Effector memory CD4-positive, alpha-beta T cell (primary cell): ENCODE measurements at places on chromosomes 3 and 15.

DNA sequence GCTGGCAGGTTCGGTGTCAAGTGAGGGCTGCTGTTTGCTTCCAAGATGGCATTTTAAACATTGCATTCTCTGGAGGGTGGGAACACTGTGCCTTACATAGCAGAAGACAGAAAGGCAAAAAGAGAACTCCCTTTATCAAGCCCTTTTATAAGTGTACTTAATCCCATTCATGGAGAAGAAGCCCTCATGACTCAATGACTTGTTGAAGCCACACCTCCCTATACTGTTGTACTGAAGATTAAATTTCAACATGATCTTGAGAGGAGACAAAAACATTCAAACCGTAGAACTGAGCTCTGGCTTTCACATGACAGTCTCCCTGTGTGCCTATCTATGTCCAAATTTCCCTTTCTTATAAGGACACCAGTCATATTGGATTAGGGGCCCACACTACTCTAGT lies 443.4 kb upstream of the CDIN1 start:
- H3K27ac ChIP-seq, result no peak overlapping the region
- H3K4me1 ChIP-seq, result no peaks in the 10 kb centered on the region
- no peak for DNase-seq

GRCh38 chr3:129890125-129890524 lies 3.4 kb downstream of the TMCC1 start:
- H3K27ac ChIP-seq, result no peak overlapping the region
- H3K4me3 ChIP-seq, result no peak overlapping the region
- no peaks in the 10 kb centered on the region for H3K27me3 ChIP-seq
- DNase-seq, result no peak
- no peaks in the 10 kb centered on the region for H3K36me3 ChIP-seq

GRCh38 chr15:74411686-74412085 lies 22.1 kb downstream of the SEMA7A start:
- no peaks in the 10 kb centered on the region for H3K27me3 ChIP-seq
- no peak overlapping the region for H3K27ac ChIP-seq

DNA sequence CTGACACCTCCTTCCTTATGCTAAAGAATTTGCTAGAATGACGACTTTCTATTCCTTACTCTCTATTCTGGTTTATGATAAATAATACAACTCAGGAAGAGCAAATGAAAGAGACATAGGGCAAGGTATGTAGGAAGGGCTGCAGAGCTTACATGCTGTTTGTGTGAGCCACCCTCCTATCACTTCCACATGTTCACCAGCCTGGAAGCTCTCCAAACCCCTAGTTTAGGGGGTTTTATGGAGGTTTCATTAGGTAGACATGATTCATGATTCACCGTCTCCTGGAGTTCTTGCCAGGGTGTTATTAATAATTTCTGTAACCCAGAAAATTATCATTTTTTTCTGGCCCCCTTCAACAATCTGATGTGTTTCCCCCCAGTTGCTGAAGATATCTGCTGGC lies 172.1 kb upstream of the COL8A1 start:
- no peak for DNase-seq
- no peaks in the 10 kb centered on the region for H3K4me1 ChIP-seq
- H3K27ac ChIP-seq, result no peak overlapping the region
- H3K27me3 ChIP-seq, result no peaks in the 10 kb centered on the region
- no peaks in the 10 kb centered on the region for H3K36me3 ChIP-seq

- DNase-seq, result no peak
- no peaks in the 10 kb centered on the region for H3K36me3 ChIP-seq
- H3K27ac ChIP-seq, result no peak overlapping the region
- H3K27me3 ChIP-seq, result no peaks in the 10 kb centered on the region
- H3K4me3 ChIP-seq, result no peak overlapping the region
These were observed 233.2 kb downstream of the OCA2 start for GRCh38 chr15:27865926-27866325.

- no peaks in the 10 kb centered on the region for H3K4me1 ChIP-seq
- no peaks in the 10 kb centered on the region for H3K36me3 ChIP-seq
- no peak overlapping the region for H3K4me3 ChIP-seq
- H3K27ac ChIP-seq, result no peak overlapping the region
- no peak for DNase-seq
These were observed 897.9 kb downstream of the EPHA3 start for GRCh38 chr3:90005281-90005847.

DNA sequence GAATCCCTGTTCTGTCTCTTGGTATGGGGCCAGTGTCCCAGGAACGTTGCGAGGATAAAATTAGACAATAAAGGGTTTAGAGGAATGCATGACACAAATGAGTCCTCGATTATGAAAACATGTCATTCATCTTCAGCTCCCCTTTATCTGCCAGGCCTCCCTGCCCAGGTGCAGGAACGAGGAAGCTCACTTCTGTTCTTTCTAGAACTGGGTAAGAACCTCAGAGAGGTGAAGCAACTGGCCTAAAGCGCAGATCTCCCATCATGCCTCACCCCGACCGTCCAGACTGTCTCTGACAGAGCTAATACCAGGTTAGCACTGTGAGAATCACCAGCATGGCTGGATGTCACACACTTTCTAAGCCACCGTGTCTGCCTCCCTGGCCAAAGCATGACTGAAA lies 1.5 kb upstream of the ITIH1 start:
- no peak overlapping the region for H3K4me3 ChIP-seq
- no peak for DNase-seq
- H3K36me3 ChIP-seq, result no peaks in the 10 kb centered on the region
- H3K27me3 ChIP-seq, result no peaks in the 10 kb centered on the region
- no peak overlapping the region for H3K27ac ChIP-seq
- H3K4me1 ChIP-seq, result peaks cover 4% of the 10 kb centered on the region

DNA sequence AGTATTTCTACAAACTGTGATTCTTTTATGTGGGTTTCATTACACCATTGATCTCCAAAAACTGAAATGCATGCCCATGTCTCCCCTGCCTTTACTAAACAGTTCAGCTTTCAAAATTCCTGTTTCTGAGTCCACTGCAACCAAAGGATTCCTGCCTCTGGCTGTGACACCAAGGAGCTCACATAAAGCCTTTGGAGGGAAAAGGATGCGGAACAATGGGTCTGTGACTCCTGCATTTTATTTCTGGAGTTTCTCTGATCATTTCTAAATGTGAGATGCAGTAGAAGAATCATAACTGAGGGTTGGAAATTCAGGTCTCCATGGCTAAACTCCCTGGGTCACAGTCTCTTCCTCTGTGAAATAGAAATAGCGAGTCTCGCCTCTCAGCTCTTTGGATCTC lies 149.5 kb downstream of the MEX3B start:
- no peaks in the 10 kb centered on the region for H3K4me1 ChIP-seq
- DNase-seq, result no peak
- H3K4me3 ChIP-seq, result no peak overlapping the region
- no peaks in the 10 kb centered on the region for H3K36me3 ChIP-seq

GRCh38 chr3:61605589-61606175 lies 44.3 kb downstream of the PTPRG start:
- H3K4me3 ChIP-seq, result no peak overlapping the region
- no peak overlapping the region for H3K27ac ChIP-seq
- no peaks in the 10 kb centered on the region for H3K27me3 ChIP-seq
- no peaks in the 10 kb centered on the region for H3K4me1 ChIP-seq
- DNase-seq, result no peak
- H3K36me3 ChIP-seq, result no peaks in the 10 kb centered on the region

GRCh38 chr3:125051205-125051604 lies 4.6 kb downstream of the HEG1 start:
- H3K4me3 ChIP-seq, result peak overlapping the region; percentile 43
- H3K4me1 ChIP-seq, result peaks cover 34% of the 10 kb centered on the region
- H3K27me3 ChIP-seq, result no peaks in the 10 kb centered on the region
- peak overlapping the region; percentile 78 for H3K27ac ChIP-seq
- H3K36me3 ChIP-seq, result no peaks in the 10 kb centered on the region

- no peaks in the 10 kb centered on the region for H3K36me3 ChIP-seq
- no peaks in the 10 kb centered on the region for H3K27me3 ChIP-seq
- H3K4me1 ChIP-seq, result no peaks in the 10 kb centered on the region
These were observed 1023.2 kb downstream of the TBL1XR1 start for GRCh38 chr3:176174060-176174459.

- no peaks in the 10 kb centered on the region for H3K4me1 ChIP-seq
- DNase-seq, result no peak
- no peak overlapping the region for H3K4me3 ChIP-seq
- H3K27ac ChIP-seq, result no peak overlapping the region
- H3K36me3 ChIP-seq, result no peaks in the 10 kb centered on the region
These were observed 4.7 kb downstream of the CEP152 start for GRCh38 chr15:48806151-48806550.

- no peaks in the 10 kb centered on the region for H3K27me3 ChIP-seq
- DNase-seq, result no peak
- peaks cover 90% of the 10 kb centered on the region for H3K4me1 ChIP-seq
- H3K27ac ChIP-seq, result peak overlapping the region; percentile 24
- H3K36me3 ChIP-seq, result no peaks in the 10 kb centered on the region
These were observed 33.5 kb downstream of the TGFBR2 start for GRCh38 chr3:30639937-30640336.

DNA sequence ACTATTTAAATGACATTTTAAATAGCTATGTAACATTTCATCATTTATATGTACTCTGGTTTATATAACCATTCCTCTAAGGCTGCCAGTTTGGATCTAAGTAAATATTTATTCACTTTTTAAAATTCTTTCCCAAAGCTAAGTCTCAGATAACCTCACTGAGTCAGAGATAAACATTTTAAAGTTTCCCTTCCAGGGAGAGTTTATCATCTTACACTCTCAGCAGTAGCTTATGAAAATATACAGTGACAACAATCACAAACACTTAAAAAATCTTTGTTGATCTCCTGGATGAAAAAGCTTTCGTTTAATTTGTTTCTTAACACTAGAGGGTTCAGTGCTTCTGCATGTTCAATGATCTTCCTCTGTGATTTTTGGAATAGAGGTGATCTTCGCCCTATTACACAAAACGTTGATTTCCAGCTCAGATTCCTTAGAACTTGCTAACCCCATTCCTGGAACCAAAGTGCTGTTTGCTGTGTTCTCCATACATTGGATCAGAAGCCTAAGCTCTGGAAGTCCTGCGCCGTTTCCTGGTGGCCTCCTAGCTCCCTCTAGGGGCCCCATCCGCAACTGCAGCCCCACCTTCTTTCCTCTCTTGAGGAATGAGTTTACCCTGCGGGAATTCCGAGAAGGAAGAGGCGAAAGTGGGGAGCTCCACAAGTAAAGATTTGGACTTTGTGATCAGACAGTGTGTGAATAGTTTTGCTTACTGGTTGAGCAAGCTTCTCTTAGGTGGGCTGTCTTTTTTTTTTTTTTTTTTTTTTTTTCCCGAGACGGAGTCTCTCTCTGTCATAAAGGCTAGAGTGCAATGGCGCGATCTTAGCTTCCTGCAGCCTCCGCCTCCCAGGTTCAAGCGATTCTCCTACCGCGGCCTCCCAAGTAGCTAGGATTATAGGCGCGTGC lies 29.3 kb upstream of the SACM1L start:
- H3K27me3 ChIP-seq, result no peaks in the 10 kb centered on the region
- DNase-seq, result no peak
- no peak overlapping the region for H3K27ac ChIP-seq
- H3K4me1 ChIP-seq, result peaks cover 5% of the 10 kb centered on the region
- no peaks in the 10 kb centered on the region for H3K36me3 ChIP-seq

GRCh38 chr3:178618197-178618596 lies 82.0 kb downstream of the KCNMB2 start:
- H3K27me3 ChIP-seq, result no peaks in the 10 kb centered on the region
- no peak overlapping the region for H3K4me3 ChIP-seq
- DNase-seq, result no peak
- H3K4me1 ChIP-seq, result no peaks in the 10 kb centered on the region
- no peak overlapping the region for H3K27ac ChIP-seq
- H3K36me3 ChIP-seq, result no peaks in the 10 kb centered on the region

- H3K27me3 ChIP-seq, result no peaks in the 10 kb centered on the region
- no peak overlapping the region for H3K4me3 ChIP-seq
- DNase-seq, result no peak
- H3K36me3 ChIP-seq, result no peaks in the 10 kb centered on the region
- H3K4me1 ChIP-seq, result no peaks in the 10 kb centered on the region
These were observed 80.3 kb downstream of the CPN2 start for GRCh38 chr3:194270627-194271459.

DNA sequence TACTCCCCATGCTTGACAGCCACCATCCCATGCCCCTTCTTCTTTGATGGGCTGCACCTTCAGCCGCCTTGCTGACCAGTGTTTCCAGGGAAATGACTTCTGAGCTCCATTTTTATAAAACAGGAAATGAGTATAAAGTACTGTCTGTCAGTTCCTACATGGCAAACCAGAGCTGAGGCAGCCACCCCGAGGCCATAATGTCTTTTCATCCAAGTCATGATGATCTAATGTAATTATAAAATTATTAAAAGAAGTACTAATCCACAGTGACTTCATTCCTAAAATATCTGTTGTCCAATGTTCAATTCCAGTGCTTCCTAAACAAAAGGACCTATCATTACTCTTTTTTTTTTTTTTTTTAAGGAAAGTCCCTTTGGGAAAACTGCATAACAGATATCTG lies 75.2 kb upstream of the HERC1 start:
- no peak overlapping the region for H3K4me3 ChIP-seq
- no peak overlapping the region for H3K27ac ChIP-seq
- H3K36me3 ChIP-seq, result no peaks in the 10 kb centered on the region
- H3K27me3 ChIP-seq, result no peaks in the 10 kb centered on the region
- H3K4me1 ChIP-seq, result peaks cover 15% of the 10 kb centered on the region

- H3K27ac ChIP-seq, result no peak overlapping the region
- H3K36me3 ChIP-seq, result peaks cover 80% of the 10 kb centered on the region
- no peak overlapping the region for H3K4me3 ChIP-seq
- DNase-seq, result no peak
- H3K27me3 ChIP-seq, result no peaks in the 10 kb centered on the region
- H3K4me1 ChIP-seq, result no peaks in the 10 kb centered on the region
These were observed 14.1 kb downstream of the MRPS22 start for GRCh38 chr3:139357899-139358298.

DNA sequence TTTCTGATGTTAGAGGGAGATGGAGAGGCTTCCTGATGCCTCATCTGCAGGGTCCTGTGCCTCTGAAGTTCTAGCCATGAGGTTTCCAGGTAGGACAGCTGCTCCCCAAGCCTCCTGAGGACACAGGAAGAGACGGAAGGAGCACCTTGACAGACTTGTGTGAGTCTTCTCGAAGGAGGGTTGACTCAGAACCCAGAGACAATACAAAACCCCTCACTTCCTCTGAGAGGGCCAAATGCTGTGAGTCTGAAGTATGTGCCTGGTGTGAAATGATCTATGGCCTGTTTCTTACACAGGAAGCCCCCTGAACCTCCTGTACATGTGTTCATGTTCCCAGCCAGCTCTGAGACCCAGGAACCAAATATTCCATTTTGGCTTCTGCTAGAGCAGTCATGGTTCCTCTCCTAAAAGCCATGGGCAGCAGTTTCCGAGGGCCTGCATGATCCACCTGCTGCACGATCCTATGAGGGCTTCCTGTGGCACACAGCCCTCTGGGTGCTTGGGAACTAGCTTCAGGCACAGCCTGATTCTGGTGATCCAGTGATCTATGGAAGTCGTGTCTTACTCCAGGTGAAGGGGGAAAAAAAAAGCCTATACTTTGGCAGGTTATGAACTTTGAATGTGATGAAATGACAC lies 62.2 kb downstream of the AAGAB start:
- H3K36me3 ChIP-seq, result peaks cover 42% of the 10 kb centered on the region
- no peak overlapping the region for H3K27ac ChIP-seq
- no peaks in the 10 kb centered on the region for H3K27me3 ChIP-seq
- DNase-seq, result no peak

- no peak overlapping the region for H3K27ac ChIP-seq
- H3K4me1 ChIP-seq, result no peaks in the 10 kb centered on the region
- H3K27me3 ChIP-seq, result no peaks in the 10 kb centered on the region
These were observed 126.5 kb downstream of the FMN1 start for GRCh38 chr15:33068007-33068481.

GRCh38 chr3:147090461-147090860 lies 315.9 kb downstream of the ZIC4 start:
- no peaks in the 10 kb centered on the region for H3K4me1 ChIP-seq
- no peaks in the 10 kb centered on the region for H3K36me3 ChIP-seq
- no peak overlapping the region for H3K4me3 ChIP-seq
- no peak for DNase-seq
- no peak overlapping the region for H3K27ac ChIP-seq

GRCh38 chr3:127698286-127698685 lies 25.5 kb downstream of the ABTB1 start:
- no peaks in the 10 kb centered on the region for H3K27me3 ChIP-seq
- H3K27ac ChIP-seq, result no peak overlapping the region
- no peak overlapping the region for H3K4me3 ChIP-seq
- H3K4me1 ChIP-seq, result no peaks in the 10 kb centered on the region
